Stimulated activated CD4-positive, alpha-beta T cell treated with anti-CD3 and anti-CD28 coated beads, Interleukin-1b, Interleukin-23, amount 100 ng/mL, for 1 hour (primary cell): ENCODE measurements at places on chromosomes 11 and 22.

- no peak for DNase-seq
Observed at GRCh38 chr11:74442636-74443035, 24.7 kb downstream of the KCNE3 start.

- no peak for DNase-seq
Observed at GRCh38 chr22:42992886-42993479, 22.0 kb downstream of the PACSIN2 start.

GRCh38 chr11:134008634-134009071 lies 51.9 kb upstream of the IGSF9B start:
- DNase-seq = no peak

- no peak for DNase-seq
Observed at GRCh38 chr11:110766316-110766715, 54.1 kb upstream of the ARHGAP20 start.

- no peak for DNase-seq
Observed at GRCh38 chr11:35236667-35237003, 97.7 kb downstream of the CD44 start.

GRCh38 chr11:48261600-48261999 lies 2.1 kb upstream of the OR4X1 start:
- no peak for DNase-seq

DNA sequence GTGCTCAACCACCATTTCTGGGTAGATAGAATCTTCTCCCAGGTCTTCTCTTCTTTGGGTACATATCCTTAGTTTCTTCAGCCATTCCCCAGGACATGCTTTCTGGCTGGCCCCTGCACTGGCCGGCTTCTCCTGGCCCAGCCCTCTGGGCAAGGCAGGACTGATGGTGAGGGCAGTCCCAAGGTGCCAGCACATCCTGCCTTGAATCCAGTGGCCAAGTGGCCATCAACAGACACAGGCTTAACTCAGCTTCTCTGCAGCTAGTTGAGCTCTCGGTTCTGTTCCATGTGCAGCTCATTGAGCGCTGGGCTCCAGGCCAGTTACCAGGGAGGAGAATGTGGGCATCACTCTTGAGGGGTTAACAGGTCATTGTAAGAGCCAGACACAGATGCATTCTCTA lies 17.6 kb downstream of the SMIM38 start:
- DNase-seq = no peak

DNA sequence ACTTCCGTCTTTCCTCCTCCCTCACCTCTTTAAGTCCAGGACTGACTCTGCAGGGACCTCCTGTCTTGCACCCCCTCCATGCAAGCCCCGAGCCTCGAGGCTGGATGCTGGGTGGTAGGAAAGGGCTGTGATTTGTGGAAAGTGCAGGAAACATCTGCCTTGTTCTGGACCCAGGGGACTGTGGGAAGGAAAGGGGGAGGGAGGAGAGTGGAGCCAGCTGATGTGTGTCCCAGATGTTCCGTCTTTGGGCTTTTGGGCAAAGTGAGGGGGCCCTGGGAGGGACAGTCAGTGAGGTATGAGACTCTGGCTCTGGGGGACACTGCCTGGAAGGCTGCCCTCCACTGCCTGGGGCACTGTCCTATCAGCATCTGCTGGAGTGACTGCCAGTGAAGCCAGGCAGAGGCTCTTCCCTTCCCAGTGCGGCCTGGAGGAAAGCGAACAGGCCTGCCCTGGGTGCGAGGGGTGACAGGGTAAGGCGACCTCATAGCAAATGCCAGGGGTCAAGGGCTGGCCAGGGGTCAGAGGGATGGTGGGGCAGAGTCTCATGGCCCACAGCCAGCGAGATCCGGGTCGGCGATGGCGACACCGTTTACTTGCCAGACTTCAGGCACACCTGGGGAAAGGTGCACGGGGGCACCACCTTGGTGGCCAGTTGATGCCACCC lies 1.7 kb downstream of the MRGPRD start:
- DNase-seq = no peak

DNA sequence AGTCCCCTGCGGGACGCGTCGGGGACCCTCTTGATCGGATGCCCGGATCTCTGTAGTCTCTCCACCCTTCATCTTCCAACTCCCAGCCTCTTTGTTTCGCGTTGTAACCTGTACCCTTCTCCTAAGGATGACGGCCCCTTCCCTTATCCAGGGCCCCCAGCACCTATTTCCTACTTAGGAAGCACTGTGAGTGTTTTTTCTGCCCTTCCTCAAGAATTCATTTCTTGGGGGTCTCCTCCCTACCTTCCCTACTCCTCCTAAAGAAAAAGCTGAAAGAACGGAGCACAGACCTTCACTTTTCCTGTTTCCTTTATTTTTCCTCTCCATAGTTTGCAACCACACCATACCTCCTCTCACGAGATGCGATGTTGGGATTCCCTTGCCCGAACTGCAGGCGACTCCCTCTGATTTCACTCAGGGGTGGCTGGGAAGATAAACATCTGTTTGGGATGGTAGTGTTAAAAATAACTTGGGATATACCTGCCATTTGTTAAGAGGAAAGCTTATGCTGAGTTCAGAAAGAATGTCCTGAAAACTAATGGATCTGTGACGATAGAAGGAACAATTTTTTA lies 593 bp downstream of the FAM118B start:
- DNase-seq = no peak

DNA sequence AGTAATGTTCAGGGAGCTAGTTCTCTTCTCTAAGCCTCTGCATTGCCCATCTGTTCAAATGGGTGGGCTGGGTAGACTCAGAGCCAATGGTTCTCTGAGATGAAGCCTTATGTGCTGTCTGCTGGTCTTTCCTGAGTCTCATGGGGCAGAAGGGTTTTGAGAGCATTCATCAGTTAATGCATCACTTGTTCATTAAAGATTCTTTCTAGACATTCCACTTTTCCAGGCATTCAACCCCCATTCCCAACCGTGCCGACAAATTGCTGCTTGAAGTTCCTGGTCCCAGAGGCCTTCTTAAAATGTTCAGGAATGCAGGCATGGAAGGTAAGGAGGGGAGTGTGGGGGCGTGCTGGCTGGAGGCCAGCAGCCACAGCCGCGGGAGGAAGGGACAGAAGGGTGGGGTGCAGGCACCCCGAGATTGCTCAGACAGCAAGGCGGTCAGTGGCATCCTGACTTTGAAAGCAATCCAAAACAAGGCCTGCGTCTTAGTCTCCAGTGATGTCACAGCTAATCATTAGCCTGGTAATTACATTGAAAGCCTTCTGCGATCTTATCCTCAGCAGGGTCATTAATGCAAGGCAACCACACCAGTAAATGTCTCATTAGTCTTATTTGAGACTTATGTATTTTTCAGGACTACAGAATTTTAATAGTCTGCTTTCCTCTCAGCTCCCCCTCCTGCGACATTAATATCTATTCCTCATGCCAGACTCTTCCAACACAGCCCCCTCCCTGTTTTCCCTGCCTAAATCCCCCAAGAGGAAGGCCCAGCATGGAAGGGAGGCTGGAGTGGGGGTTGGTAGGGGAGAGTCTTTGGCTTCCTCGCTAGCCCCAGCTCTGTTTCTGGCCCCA lies 328.8 kb downstream of the MIAT start:
- DNase-seq = no peak

DNA sequence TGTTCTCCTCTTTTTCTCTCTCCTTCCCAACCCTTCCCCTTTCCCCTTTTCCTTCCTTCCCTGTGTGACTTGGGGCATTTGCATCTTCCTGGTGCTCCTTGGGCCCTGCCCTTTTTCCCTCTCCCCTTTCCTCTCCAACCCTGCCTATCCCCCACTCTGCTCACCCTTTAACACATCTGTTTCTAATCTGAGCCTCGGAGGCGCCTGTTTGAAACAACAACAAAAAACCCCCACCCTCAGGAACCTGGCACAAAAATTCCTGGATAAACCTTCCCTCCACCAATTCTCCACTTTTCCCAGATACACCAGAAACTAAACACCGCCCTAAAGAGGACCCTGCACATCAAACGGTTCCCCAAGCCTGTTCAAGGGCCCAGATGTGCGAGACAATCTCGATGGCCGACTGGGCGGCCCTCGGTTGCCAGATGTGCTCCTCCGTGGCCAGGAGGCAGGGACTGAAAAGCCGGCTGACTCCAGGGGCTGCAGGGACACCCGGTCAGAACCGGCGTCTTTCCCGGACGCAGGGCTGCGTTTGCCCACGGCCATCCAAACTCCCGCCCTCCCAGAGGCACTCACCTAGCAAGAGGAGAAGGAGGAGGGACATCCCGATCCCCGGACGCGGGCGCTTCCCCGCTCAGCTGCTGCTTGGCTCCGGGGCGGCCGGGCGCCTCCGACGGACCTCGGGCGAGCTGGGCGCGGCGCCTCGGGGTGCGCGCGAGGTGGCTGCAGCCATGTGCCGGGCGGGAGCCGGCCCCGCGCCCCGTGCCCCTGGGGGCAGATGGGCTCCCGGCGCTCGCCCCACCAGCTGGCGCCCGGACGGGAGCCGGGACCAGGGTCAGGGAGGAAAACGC lies 486 bp downstream of the CLMP start:
- no peak for DNase-seq

GRCh38 chr22:46843821-46844255 lies 81.4 kb downstream of the TBC1D22A start:
- DNase-seq = no peak

GRCh38 chr11:118868659-118869058 lies 15.0 kb upstream of the CXCR5 start:
- DNase-seq = no peak

DNA sequence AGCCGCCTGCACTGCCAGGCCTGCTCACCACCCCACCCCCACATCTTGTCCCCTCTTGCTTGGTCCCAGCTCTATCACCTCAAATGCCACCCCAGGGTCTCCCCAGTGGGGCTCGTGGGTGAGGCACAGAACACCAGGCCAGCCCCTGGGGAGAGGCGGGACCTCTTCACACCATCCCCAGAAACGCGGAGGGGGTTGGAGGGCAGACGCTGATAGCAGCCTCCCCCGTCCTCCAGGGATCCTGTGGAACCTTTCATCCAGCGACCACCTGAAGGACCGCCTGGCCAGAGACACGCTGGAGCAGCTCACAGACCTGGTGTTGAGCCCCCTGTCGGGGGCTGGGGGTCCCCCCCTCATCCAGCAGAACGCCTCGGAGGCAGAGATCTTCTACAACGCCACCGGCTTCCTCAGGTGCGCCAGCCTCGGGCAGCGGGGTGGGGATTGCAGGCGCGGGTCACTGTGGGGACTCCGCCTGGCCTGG lies 5.8 kb downstream of the PKP3 start:
- DNase-seq = no peak

DNA sequence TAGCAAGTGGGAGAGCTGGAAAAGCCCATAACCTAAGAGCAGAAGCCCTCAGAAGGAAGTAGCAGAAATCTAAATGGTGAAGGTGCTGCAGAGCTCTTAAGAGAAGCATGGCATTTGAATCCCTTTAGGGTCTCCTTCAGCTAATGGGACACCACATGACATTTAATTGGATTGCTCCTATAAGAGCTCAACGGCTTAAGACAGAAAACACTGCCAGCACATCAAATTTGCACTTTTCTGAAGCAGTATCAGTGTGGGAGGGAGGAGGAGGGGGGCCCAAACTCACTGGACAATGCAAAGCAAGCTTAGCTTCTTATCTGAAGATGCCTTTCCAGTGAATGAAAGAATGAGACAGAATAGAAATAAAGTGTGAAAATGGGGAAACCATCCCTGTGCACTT lies 287.9 kb upstream of the MTNR1B start:
- no peak for DNase-seq

GRCh38 chr11:109388982-109389381 lies 33.0 kb upstream of the C11orf87 start:
- DNase-seq = no peak

GRCh38 chr11:57095417-57095816 lies 86.3 kb upstream of the LRRC55 start:
- DNase-seq = no peak

- no peak for DNase-seq
Observed at GRCh38 chr22:49295465-49295743, 532.3 kb downstream of the BRD1 start.

DNA sequence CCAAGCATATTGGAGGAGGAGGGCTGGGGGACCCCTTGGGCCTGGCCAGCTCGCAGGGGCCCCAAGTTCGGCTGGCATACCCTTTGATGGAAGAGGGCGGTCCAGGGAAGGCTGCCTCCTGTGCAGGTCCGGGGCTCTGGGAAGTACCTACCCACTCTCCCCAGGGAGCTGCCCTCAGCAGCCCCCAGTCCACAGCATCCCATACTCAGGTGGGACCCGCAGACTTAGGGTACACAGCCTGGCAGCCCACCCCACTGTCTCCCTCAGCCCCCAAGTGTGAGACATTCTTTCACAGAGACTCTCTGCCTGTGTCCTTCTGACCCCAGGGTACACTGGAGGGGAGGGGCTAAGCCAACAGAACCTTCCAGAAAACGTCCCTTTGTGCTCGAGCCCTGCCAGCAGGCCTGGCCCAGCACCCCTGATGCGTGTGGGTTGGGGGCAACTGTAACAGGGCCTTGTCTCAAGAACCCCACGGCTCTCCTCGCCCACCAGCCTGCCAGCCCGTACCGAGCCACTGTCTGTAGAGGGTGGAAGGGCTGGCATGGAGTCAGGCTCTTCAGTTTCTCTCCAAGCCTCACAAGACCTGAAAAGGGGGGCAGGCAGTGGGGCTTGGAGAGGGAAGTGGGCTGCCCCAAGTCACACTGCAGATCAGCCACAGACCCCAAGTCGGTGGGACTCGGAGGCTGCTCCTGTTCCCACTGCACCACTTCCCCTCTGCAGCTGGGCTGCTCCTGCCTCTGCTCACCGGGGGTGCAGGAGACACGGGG lies 7.0 kb upstream of the TNFRSF13C start:
- no peak for DNase-seq

- DNase-seq = no peak
Observed at GRCh38 chr11:101668236-101668635, 84.4 kb upstream of the TRPC6 start.

DNA sequence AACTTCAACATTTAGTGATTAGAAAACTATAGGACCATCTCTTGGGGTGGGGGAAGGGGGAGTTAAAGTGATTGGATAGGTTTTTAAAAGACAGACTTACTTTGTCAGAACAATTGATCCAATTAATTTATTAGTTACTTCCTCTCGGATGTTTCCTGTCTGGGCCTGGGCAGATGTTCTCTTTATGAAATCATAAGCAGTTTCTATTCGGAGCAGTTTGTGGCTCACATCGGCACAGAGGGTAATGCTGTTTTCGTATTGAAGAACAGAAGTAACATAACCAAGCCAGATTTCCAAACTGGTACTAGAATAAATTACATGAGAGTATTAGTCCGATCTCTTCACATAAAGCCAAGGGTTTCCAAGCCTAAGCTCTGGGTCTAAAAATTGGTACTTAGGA lies 20.6 kb downstream of the PIWIL3 start:
- no peak for DNase-seq

- no peak for DNase-seq
Observed at GRCh38 chr22:40113696-40114095, 64.0 kb upstream of the TNRC6B start.

DNA sequence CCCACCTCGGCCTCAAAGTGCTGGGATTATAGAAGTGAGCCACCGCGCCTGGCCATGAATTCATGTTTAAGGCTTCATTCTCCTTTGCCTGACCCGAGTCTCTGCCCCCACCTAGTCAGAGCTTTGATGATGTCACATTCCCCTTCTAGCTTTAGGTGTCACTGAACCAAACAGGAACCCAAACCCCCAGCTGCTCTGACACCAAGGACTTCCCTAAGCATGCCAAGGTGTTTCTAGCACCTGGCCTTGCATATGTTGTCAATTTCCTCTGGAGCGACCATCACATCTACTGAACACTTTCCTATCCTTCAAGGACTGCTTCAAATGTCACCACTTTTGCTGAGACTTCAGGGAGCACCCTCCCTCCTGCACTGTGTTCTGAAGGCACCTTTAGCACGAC lies 2.3 kb downstream of the F2 start:
- DNase-seq = no peak
